ENCODE measurements at places on chromosomes 1 and 21. TPM values are rescaled to one million over a fixed set of nuclear protein-coding genes. Genes with fewer than 3 reads are reported as not detected.

GRCh38 chr1:177511036-177511435, 340.3 kb downstream of the BRINP2 start:
- DNase-seq: no peak

The DYNLT5 gene
- not detected for total RNA-seq

DNA sequence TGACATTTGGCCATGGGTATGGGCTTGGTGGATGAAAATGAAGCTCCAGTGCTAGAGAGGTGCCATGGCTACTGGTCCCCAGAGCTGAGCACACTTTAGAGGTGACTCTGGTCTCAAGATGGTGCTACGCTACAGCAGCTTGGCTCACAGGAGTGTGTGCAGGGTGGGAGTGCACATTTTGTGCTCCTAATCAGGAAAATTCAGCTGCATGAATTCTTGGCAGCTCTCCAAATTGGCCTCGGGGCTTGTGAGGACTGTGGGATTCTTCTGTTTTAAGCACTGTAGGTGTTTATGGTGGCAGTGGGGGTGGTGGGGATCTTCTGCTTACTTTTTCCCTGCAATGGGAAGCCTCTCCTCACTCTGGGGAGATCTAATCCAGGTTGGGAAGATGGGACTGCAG, 17.3 kb upstream of the TIPRL start:
- DNase-seq: no peak

- no peak for DNase-seq
These were observed 42.5 kb upstream of the CLIC4 start for GRCh38 chr1:24702511-24703293.

GRCh38 chr1:115529216-115529897, 112.4 kb upstream of the VANGL1 start:
- DNase-seq: no peak

GRCh38 chr21:42301371-42302075, 13.7 kb downstream of the TFF3 start:
- no peak for DNase-seq

The FPGT gene
- total RNA-seq: 9.3 TPM

The RUNX3 gene
- total RNA-seq: 151 TPM

DNA sequence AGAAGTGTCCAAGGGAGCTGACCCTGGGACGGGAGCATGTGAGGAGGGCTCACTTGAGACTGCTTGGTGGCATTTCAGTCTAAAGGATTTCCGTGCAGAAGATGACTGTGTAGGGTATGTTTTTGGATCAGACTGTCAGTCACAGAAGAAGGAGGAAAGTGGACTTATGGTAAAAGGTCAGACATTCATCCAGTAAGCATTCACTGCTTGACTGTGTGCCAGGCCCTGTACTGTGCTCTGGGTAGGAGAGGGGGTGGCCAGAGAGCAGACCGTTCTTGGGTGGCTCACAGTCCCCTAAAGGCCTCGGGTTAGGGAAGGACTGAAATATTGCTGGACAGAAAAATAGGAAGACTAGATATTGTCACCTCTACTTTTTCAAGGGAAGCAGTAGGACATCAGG, 2.1 kb upstream of the SERINC2 start:
- DNase-seq: no peak

- no peak for DNase-seq
These were observed 5.4 kb downstream of the KRTAP10-12 start for GRCh38 chr21:44702111-44702972.

DNA sequence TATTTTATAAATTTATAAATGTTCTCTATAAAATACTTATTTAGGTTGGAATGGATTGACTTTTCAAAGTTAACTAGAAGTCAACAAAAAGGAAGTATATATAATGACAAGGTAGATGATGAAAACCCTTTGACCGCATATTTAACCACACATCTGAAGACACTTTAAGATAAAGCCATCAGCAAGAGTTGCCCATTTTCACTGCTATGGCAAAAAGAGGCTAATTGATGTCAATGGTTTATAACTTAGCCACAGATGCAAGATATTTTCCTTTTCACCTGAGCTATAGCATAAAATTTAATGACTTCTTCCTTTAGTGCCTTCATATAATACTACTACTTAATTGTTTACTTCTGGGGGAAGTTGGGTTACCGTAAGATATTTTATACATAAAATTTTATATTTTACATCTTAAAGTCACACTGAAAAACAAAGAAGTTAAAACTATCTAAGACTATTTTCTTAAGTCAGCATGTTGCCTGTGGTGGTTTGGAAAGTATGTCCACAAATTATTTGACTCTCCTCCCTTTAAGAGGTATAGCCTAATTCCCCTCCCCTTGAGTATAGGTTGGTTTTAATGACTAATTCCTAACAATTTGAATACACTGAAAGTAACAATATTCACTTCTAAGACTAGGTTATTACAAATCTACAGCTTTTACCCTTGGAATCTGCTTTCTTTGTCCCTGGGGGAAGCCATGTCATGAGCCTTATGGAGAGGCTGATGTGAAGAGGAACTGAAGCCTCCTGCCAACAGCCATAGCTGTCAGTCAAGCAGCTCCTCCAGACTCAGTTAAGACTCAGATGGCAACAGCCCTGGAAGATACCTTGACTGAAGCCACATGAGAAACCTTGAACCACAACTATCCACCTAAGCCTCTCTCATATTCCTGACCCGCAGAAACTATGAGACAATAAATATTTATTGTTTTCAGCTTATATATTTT, 40.3 kb upstream of the LRRC8B start:
- DNase-seq: no peak

GRCh38 chr1:62245201-62245600, 50.6 kb downstream of the L1TD1 start:
- DNase-seq: no peak

- no peak for DNase-seq
These were observed 6.9 kb downstream of the DMAP1 start for GRCh38 chr1:44220001-44220751.

The OR2T11 gene
- total RNA-seq: not detected
